Stimulated activated CD4-positive, alpha-beta T cell treated with anti-CD3 and anti-CD28 coated beads, Interleukin-2, amount 100 ng/mL, for 48 hours (primary cell): ENCODE measurements at places on chromosomes 1 and 21.

- DNase-seq = no peak
These were observed 8.1 kb upstream of the TSPAN1 start for GRCh38 chr1:46166521-46167462.

GRCh38 chr1:221992427-221992826 is 250.5 kb upstream of the DUSP10 start:
- no peak for DNase-seq

DNA sequence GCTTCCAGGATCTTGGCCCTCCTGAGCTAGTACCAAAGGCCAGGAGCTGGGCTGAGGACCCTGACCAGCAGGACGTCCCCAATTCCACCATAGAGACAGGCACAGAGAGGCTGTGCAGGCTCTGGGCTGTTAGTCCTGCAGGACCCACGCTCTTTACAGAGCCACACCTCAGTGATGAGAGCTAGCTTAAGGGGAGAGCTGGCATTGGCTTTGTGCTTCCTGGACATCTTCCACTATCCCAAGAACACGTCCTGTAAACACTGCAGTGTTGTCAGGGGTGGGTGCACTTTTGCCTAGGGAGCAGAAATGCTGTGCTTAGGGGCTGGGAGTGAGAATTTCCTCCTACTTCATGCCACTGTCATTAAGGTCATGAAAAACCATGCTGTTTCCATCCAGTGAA is 91.7 kb upstream of the EDN2 start:
- DNase-seq = no peak

- DNase-seq = no peak
These were observed 38.3 kb downstream of the PHC2 start for GRCh38 chr1:33392639-33393038.

DNA sequence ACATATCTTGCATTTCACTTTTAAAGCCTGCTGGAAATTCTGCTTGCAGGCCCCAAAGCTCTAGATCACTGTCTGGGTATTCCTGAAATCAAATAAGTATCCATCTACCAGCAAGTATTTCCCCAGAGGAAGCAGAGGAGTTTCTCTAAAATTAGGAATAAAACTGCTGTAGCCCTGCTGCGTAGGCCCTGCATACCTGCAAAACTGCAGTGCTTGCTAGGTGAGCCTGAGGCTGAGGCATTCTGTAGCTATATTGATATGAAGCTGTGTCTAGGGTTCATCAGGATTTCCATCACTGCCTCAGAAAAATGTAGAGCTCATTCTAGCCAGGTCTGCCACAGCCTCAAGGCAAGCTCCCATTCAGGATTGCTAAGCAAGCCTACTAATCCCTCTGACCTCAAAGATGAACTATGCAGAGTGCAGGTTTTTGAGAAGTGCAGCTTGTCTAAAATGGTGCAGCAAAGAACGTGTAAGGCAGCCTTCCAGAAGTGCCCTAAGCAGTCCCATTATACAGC is 28.7 kb downstream of the NPHS2 start:
- no peak for DNase-seq

- no peak for DNase-seq
These were observed 98.9 kb downstream of the DMRTB1 start for GRCh38 chr1:53557830-53558738.

DNA sequence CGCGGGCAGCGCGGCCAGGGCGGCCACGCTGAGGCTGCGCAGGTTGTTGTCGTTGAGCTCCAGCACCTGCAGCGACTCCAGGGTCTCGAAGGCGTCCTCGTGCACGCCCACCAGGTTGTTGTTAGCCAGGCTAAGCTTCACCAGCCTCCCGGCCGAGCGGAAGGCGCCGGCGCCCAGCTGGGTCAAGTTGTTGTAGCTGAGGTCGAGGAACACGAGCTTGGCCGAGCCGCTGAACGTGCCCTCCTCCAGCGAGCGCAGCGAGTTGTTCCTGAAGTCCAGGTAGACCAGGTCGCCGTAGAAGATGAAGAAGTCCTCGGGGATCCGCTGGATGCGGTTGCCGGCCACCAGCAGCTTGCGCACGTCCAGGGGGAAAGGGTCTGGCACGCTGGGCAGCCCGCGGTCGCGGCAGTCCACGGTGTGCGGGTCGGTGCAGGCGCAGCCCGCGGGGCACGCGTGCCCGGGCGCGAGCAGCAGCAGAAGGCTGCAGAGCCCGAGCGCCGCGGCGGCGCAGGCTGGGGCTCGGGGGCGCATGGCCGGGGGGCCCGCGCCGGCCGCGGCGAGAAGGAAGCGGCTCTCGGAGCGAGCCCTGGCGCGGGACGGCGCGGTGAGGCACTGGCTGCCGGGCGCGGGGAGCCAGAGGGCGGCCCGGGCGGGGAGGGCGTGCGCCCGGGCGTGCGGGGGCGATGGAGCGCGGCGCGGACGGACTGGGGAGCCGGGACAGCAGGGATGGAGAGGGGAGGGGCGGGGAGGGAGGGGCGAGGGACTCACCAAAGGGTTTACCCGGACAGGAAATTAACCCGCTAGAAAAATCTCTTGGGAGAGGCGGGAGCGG is 524 bp downstream of the LRRC38 start:
- DNase-seq = no peak

DNA sequence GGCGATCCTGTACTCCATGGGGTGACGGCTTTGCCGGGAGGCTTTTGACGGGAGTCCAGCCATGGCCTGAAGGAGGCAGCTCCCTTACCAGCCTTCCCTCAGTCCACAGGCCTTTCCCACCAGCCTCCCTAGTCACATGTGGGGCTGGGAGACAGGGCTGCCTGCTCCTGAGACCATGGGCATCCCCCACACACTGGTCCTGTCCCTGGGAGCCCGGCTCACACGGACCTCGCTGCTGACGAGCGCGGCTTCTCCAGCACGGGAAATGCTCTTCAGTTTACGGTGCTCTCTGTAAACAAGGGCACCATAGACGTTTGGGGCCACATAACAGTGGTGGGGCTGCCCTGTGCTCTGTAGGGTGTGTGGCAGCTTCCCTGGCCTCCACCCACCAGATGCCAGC is 104.5 kb upstream of the TMEM51 start:
- DNase-seq = no peak

- no peak for DNase-seq
These were observed 66.2 kb downstream of the COQ8A start for GRCh38 chr1:227006226-227006796.

- peak; percentile 66 for DNase-seq
These were observed 36.9 kb downstream of the UMODL1 start for GRCh38 chr21:42107881-42108553.

DNA sequence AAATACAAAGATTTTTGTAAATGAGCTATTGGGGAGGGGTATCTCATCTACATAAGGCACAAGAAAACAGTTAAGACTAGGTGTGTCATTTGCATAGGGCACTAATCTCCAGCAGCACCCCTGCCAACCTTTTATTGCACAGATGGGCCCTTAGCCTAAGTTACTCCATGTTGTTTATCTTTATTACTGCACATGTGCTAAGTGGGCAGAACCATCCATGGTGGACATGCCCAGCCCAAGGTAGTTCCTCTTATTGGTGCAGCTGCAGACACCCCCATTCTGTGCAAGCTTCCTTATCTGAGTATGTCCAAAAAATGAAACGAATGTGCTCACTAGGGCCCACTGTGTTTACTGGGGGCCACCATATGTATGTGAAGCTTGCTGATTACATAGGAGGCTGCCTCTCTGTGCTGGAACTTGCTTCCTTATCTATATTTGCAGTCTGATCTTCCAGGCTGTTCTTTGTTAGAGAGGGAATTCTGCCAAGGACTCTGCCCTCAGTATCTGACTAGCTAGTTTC is 77.3 kb upstream of the NEK7 start:
- DNase-seq = no peak

GRCh38 chr1:43931711-43932660 is 1.6 kb upstream of the ARTN start:
- no peak for DNase-seq

DNA sequence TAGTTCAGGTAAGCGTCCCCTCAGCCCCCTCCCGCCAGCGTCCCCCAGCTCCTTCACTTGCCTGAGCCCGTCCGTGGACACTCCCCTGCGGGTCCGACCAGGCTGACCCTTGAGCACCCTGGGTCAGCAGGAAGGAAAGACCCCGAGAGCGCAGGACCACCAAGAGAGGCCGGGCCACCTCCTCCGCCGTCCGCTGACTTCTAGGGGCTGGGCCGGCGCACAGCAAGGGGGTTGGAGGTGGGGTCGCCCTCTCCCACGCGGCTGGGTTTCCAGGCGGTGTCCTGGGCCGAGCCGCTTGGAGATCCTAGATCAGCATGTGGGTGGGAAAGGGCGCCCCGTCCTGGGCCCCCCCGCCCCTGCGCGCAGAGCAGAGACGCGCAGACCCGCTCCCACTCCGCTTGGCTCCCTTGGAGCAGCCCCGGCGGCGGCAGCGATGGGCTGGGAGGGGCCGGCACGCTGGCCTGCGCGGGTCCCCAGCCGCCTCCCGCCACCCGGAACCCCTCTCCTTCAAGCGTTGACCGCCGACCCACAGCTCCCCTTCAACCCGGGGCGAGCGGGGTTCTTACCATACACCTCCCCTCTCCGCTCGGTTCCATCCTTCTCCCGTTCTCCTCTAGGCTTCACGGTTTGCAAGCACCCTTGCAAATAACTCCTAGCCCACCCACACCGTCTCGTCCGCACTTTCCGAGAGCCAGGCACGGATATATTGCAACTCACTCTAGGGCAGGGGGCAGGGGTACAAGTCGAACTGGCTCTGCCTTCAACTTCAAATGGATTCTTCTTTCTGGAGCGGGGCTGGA is 7.5 kb downstream of the KNCN start:
- no peak for DNase-seq

DNA sequence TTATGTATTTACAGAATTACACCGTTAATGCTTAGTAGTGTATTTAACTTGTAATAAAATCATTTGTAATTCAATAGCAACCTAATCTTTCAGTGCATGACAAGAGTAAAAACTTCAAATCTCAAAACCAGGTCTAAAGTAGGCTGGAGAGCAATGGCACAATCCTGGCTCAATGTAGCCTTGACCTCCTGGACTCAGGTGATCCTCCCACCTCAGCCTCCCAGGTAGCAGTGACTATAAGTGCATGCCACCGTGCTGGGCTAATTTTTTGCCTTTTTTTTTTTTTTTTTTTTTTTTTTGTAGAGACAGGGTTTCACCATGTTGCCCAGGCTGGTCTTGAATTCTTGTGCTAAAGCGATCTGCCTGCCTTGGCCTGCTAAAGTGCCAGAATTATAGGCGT is 11.3 kb downstream of the IPP start:
- no peak for DNase-seq

DNA sequence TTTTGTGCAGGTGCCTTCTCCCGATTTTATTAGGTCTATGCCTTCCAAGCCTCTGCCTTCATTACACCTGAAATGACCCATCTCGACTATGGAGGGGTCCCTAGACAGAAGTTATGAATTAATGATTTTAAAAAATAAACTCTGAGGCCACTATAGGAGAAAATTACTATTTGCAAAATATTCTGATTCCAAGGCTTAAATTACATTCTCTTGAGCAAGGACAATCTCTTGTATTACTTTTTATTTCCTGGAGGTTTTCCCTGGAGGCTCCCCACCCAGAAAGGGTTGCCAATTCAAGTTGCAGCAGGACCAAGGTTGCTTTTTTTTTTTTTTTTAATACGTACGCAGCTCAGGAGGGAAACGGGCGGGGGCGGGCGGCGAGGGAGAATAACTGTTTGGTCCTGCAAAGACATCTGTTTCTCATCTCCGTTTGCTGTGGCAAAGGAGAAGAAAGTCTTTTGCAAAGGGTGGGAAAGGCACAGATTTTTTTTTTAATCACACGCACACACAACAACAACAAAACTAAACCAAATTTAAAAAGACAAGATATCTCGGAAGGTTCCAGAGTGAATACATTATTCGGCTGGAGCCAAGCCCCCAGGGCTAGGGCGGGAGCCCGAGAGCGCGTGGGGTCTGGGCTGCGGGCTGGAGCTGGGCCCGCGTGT is 618 bp upstream of the SERTAD4 start:
- DNase-seq = no peak

GRCh38 chr1:170790651-170791071 is 126.7 kb downstream of the PRRX1 start:
- no peak for DNase-seq

- DNase-seq = no peak
These were observed 52.2 kb upstream of the GRHL3 start for GRCh38 chr1:24266998-24267397.

GRCh38 chr1:193310564-193310963 is 124.2 kb upstream of the B3GALT2 start:
- DNase-seq = no peak

GRCh38 chr1:207965392-207966387 is 54.8 kb upstream of the CD34 start:
- no peak for DNase-seq

GRCh38 chr21:28436286-28436932 is 556.3 kb downstream of the LTN1 start:
- DNase-seq = no peak

GRCh38 chr21:32348604-32349332 is 44.0 kb downstream of the URB1 start:
- DNase-seq = no peak
